ENCODE measurements at places on chromosomes 7 and 10. TPM values are rescaled to one million over a fixed set of nuclear protein-coding genes. Genes with fewer than 3 reads are reported as not detected.

DNA sequence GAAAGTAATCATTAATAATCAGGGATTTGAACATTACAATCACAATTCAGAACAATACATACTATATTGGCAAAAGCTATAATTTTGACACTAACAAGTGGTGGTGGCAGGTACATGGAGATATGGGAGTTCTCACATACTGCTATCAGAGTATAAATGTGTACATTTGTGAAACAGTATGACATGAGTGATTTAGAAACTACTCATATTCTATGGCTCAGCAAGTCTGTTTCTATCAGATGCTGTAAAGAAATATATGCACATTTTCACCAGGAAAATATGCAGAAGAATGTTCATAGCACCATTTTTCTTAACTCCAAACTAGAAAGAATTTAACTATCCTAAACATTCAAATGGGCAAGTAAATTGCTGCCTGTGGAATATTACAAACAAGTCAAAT lies 620.0 kb downstream of the SH2D4B start:
- DNase-seq = no peak

DNA sequence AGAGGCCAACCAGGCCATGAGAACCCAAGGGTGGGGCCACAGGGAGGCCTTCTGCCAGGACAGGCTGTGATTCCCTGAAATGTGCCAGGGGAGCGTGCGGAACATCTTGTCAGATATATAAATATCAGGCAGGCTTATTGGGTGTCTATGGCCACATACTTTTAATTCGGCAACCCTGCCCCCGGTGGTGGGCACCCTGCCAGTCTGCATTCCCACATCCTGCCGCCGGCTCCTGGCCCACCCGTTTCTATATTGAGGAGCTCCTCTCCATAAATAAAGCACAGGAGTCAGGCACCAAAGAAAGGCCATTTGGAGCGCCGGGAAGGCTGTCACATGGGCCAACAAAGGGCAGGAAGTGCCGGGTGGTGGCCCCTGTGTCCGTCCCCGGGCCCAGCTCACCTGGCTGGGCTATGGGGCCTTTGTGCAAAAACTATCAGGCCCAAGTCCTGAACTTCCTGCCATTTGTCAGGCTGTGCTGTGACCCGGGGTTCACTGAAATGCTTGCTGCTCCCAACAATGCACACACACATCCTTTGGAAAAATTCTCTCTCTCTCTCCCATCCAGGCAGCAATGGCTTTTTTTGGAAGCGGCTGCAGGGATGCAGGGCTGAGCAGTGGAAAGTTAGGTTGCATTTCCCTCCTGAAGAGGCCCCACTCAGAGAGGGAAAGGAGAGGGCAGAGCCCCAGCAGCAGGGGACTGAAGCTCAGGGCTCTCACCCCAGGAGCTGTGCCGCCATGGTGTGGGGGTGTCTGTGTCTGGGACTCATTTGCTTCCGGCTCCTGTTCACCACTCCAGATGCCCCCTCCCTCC lies 25.0 kb upstream of the PODXL start:
- DNase-seq = peak; percentile 89

DNA sequence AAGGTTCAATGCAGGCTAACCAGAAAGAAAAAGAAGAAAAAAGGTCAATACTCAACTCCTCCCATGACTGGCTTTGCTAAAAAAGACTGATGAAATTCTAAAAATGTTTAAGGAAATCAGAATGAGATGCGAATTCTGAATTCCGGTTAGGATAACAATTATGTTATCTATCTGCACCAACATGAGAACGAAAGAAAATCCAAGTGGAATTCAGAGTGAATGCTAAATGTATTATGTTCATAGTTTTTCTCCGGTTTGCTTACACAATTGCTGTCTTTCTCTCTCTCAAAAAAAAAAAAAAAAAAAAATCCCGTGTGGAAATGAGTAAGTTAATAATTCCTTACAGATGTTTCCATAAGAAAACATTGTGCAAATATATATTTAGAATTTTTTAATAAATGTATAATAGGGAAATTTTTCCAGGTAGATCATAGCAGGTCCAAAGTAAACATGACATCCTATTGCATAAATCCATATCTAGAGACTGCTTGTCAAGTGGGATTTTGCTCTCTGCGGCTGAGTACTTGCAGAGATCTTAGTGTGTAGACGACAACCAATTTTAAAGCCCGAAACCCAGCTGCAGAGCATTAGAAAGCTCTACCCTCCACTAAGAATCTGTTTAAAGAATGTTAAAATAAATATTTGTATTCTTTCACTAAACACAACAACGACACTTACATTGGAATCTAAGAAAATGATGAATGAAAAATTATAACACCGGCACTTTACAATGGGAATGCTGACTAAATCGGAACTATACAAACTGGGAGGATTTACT lies 104.0 kb downstream of the JAZF1 start:
- no peak for DNase-seq

DNA sequence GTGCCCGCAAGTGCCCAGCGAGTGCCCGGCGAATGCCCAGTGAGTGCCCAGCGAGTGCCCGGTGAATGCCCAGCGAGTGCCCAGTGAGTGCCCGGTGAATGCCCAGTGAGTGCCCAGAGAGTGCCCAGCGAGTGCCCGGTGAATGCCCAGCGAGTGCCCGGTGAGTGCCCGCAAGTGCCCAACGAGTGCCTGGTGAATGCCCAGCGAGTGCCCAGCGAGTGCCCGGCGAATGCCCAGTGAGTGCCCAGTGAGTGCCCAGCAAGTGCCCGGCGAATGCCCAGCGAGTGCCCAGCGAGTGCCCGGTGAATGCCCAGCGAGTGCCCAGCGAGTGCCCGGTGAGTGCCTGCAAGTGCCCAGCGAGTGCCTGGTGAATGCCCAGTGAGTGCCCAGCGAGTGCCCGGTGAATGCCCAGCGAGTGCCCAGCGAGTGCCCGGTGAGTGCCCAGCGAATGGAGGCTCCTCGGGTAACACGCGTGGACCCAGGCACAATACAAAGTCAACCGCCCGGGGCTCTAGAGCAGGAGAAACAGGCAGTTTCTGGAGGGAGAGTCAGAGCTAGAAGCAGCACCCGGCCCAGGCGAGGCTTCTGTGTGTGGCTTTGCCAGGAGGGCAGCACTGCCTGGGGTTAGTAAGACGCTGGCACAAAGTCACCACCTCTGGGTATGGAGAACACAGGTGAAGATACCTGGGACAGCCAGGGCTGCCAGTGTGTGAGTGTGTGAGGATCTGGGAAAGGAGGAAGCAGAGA lies 38.2 kb upstream of the CFAP46 start:
- DNase-seq = no peak

DNA sequence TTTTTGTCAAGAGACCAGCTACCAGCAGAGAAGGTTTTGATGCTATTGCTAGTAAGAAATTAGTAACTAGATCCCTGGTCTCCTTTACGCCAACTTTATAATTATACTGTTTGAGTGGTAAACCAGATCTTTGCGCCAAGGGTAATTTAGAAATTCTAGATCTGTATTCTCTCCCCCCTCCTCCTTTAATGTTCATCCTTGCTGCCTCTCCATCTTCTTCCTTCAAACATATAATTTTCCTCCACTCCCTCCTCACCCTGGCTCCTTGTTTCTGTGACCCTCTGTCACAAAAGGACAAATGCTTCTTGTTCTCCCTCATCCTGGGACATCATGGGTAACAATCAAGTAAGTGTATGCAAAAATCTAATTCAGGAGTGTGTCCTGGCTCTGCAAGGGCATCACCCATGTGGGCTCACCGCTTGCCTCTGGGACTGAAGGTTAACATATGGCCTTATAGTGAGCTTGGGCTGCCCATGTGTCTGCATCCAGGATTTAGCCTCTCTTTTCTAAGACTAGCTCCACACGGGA lies 121.2 kb downstream of the BAMBI start:
- no peak for DNase-seq

- no peak for DNase-seq
Measured at GRCh38 chr7:158109364-158110033, 478.1 kb downstream of the PTPRN2 start.

DNA sequence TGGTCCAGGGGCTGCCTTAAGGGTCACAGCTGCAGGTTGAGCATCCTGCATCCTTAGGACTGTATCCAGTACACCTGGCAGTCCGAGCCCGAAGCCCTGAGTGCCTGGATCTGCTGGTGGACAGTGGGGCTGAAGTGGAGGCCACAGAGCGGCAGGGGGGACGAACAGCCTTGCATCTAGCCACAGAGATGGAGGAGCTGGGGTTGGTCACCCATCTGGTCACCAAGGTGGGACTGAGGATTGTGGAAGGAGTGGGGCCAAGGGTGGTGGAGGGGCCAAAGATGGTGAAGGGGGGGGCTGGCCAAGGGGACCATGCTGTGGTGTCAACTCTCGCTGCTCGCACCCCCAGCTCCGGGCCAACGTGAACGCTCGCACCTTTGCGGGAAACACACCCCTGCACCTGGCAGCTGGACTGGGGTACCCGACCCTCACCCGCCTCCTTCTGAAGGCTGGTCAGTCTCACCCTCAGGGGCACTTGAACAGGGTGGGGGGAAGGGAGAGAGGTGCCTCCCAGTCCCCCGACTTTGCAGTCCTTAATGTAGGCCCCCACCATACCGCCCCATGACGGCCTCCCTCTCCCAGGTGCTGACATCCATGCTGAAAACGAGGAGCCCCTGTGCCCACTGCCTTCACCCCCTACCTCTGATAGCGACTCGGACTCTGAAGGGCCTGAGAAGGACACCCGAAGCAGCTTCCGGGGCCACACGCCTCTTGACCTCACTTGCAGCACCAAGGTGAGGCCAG lies 5.3 kb downstream of the NFKB2 start:
- no peak for DNase-seq

- no peak for DNase-seq
Measured at GRCh38 chr7:148790850-148791249, 92.1 kb downstream of the CUL1 start.

DNA sequence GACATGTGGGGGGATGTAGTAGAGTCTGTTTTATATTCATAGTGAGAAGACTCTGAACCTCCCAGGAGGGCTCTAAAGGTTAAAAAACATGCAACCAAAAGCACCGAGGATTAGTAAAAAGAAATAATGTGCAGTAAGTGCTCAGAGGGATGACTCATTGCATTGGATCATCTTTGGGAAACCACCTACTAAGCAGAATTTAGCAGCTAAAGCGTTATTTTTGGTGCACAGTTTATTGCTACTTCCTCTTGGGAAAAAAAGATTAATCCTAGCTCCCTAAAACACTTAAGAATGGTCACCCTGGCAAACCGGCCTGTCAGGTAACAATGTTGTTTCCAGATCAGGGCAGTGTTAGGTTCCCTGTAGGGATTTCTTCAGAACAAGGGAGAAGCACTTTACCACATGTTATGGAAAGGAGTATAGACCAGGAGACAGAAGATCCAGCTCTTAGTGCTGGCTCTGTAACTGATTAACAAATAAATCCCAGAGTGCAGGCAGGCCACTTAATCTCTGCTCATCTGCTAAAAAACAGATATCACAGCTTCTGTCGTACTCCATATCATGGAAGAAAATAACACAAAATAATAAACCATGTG lies 44.8 kb upstream of the FAM133B start:
- no peak for DNase-seq

DNA sequence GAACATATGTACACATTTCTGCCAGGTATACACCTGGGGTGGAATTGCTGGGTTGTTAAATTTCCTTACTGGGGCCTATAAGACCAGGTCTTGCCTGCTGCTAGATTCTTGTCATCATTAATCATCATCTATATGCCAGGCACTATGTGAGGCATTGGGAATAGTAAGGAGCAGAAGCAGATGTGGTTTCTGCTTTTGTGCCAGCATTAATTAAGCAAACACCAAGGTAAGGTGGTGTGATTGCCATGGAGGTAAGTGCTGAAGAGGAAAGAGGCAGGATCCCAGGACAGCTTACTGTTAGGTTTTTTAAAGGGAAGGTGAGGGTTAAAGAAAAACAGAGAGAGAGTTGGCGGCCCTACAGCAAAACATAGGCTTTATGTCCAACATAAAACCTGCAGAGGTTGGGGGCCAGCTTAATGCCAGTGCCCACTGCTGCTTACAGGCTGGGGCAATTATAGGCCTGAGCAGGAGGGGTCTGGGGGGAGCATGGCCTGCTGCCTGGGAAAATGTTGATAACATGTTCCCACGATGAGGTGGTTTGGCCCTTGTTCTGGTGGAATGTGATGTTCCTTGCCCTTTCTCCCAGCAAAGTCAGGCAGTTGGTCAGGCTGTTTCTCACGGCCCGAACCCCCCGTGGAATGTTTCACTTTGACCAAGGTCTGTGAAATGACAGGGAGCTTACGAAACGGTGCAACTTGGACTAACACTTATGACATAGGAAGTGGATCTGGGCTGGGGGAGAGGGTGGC lies 93.9 kb downstream of the RBM20 start:
- DNase-seq = no peak

- no peak for DNase-seq
Measured at GRCh38 chr10:27503498-27504006, 552 bp upstream of the RAB18 start.

Gene MUC12
- 0.30 TPM for total RNA-seq

- DNase-seq = no peak
Measured at GRCh38 chr7:99459087-99459486, 6.9 kb downstream of the ATP5MF start.

GRCh38 chr10:3350617-3351258 lies 178.2 kb upstream of the PITRM1 start:
- no peak for DNase-seq

DNA sequence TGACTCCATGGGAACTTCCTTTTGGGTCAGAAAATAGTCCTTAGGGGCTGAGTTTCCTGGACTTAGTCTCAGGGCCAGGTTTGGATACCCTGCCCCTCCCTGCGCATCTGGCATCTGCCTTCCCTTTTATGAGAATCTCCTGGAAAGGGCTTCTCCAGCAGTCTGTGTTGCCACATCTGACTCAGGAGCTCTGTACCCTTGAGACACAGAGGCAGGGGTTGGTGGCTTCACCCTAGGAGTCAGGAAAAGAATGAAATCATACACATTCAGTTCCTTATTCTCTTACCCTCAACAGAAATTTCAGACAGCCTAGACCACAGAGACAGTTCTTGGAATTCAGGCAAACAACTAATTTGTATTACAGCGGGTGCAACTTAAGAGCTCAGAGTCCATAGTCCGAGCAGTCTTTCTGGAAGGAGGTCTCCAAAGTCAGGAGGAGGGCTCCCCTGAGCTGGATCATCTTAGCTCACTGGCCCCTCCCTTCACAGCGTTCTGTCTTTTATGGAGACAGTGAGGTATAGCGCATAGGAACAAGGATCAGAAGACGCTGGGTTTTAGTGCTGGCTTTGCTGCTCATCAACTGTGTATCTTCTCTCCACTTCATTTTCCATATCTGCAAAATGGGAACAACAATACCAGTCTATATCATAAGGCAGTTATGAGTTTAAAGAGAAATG lies 3.0 kb upstream of the PLAU start:
- DNase-seq = peak; percentile 44

Gene CDH23
- total RNA-seq = 4.5 TPM

Gene TASOR2
- total RNA-seq = 39.9 TPM

Gene ZNF12
- 14.2 TPM for total RNA-seq

Gene ARHGEF5
- total RNA-seq = 0.80 TPM

GRCh38 chr10:80155696-80156215 lies 23.2 kb downstream of the PLAC9 start:
- DNase-seq = no peak

Gene CAMK2B
- total RNA-seq = 98.0 TPM

Gene ANK3
- total RNA-seq = 179 TPM

Gene BAG3
- total RNA-seq = 164 TPM

DNA sequence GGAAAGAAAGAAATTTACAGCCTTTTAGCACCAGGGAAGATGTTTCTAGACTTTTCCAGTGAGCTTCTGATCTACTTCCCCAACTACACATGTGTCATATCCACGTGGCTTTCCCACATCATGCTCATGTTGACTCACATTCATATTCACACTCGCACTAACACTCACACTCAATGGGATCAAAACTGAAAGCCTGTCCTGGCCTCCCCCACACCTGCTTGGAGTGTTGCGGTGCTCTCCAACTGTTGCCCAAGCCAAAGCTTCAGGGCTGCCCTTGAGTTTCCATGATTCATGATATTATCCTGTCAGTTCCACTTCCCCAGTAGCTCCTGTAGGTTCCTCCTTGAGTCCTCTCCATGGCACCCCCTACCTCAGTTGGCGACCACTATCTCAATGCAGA lies 444.4 kb downstream of the GATA3 start:
- DNase-seq = no peak

Gene LRMDA
- 18.7 TPM for total RNA-seq

All from left ventricle myocardium inferior (tissue), 1 donor.